ENCODE measurements at places on chromosomes 4 and X.

GRCh38 chr4:180993244-180993836, 1249.9 kb upstream of the TENM3 start:
- no peak for DNase-seq

GRCh38 chrX:29662101-29662500, 553.3 kb upstream of the MAGEB2 start:
- DNase-seq, result no peak

GRCh38 chr4:162229670-162230069, 65.9 kb upstream of the FSTL5 start:
- DNase-seq, result no peak

- no peak for DNase-seq
These were observed 132.5 kb downstream of the ARHGAP6 start for GRCh38 chrX:11533199-11533651.

DNA sequence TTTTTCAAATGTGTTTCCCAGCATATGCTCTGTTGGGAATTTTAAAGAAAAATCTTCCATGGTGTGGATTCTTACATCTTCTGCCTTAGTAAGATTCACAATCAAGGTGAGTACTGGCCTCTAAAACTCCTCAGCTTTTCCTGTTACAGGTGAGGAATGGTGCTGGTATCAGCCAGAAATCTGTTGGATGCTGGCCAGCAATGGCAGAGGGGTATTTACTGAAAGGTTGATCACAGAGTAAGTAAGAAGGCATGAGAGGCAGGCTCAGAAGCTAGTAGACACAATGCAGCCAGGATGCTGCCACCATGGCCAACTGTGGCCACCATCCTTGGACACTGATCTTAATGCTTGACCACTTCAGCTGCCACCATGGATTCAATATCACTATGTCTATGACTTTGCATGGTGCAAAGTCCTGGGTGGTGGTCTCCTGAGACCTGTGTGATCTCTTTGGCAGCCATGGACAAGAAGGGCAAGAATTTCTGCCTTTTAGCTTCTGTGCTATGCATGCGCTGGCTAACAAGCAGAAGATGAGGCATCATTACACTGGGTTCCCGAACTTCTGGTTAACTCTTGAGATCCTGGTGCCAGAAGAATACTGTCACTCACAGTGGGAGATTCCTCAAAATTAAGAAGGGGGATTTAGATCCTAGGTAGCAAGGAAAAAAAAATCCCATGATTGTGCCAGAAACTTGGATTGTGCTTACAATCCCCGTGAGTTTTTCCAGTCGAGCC, 60.2 kb downstream of the CHRNA9 start:
- no peak for DNase-seq

GRCh38 chr4:10656988-10657387, 27.6 kb downstream of the CLNK start:
- no peak for DNase-seq

GRCh38 chr4:7971159-7971631, 31.5 kb upstream of the AFAP1 start:
- no peak for DNase-seq

DNA sequence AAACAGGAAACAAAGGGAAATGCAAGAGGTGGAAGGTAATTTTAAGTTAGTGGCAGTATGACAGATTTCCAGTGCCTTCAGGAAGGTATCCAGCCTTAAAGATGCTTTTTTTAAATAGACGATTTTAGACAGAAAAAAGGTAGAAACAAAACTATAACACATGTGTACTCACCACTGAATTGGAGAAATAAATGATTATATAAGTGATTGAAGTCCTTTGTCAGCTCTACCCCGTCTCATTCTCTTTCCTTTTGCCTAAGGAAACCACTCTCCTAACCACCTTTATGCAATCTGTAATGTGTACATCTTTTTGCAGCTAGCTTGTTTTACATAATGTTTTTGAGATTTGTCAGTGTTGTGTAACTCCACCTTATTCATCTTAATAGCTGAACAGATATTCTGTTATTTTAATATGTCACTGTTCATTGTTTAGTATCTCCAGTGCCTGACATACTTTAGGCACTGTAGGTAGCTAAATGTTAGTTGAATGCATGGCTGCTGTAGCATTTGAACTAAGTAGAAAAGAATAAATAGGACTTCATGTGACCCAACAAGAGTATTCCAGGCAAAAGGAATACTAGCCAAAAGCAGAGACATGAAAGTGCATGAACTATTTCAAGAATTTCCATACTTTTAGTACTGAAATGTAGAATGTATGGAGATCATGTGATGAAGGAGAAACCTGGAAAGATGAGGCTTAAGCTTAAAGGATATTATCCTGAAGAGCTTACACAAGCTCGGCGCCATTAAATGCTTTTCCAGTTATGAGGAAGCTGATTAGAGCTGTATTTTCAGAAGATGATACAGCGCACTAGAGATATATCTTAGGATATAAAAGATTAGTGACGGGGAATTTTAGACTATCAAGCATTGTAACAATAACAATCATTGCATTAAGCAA, 865 bp downstream of the FAM200B start:
- DNase-seq, result no peak

- no peak for DNase-seq
These were observed 37.6 kb downstream of the GLUD2 start for GRCh38 chrX:121084903-121085611.

- no peak for DNase-seq
These were observed 32.3 kb downstream of the GRK4 start for GRCh38 chr4:2995546-2996265.

GRCh38 chr4:174193438-174194374, 89.8 kb downstream of the FBXO8 start:
- DNase-seq, result no peak

DNA sequence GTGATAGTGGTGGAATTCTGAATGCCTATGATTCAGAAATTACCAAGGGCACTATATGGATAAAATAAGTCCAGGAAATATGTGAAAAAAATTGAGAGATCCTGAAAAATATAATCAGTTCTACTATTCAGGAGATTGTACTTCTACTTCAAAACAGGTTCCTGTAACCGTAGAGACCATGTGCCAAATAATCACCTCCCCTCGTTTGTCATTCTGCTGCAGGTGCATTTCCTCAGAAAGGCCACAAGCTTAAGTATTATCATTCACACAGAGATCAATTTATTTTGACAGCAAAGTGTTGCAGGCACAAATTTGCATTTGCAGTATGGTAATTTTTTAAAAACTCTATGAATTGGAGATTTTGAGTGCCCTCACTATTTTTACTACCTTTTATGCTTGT, 1000.0 kb downstream of the CCSER1 start:
- DNase-seq, result no peak

DNA sequence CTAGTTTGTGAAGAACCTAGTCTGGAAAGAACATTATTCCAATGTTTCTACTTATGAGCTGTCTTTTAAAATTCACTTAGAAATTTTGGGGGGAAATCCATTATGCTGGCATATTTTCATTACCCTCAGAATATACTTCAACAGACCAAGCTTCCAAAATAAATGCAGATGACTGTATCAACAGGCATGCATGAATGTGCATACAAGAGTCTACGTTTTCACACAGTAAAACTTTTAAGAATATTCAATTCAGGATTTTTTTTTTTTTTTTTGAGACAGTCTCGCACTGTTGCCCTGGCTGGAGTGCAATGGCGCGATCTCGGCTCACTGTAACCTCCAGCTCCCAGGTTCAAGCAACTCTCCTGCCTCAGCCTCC, 49.7 kb downstream of the ABCG2 start:
- DNase-seq, result no peak

DNA sequence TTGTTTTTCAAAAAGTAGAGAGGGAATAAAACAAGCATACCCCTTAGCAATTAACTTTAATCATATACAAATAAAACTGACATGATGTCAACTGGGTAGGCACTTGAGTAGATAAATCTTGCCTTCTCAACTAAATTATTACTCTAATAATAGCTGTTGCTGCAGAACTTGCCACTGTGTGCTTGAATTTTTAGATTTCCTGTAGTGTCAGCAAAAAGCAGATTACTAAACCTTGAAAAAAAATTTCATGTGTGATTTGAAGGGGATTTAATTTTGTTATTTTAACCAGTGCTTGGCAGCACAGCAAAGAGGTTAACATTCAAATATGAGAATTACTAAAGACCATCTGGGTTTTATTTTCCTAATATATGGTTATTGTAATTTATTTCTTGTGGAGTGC, 438.3 kb upstream of the SPANXN1 start:
- DNase-seq, result no peak

- DNase-seq, result no peak
These were observed 78.4 kb downstream of the FAM9B start for GRCh38 chrX:8955511-8955910.
